ENCODE measurements at places on chromosomes 5 and 9.

GRCh38 chr9:91580136-91580535, 156.5 kb upstream of the NFIL3 start:
- DNase-seq: no peak

DNA sequence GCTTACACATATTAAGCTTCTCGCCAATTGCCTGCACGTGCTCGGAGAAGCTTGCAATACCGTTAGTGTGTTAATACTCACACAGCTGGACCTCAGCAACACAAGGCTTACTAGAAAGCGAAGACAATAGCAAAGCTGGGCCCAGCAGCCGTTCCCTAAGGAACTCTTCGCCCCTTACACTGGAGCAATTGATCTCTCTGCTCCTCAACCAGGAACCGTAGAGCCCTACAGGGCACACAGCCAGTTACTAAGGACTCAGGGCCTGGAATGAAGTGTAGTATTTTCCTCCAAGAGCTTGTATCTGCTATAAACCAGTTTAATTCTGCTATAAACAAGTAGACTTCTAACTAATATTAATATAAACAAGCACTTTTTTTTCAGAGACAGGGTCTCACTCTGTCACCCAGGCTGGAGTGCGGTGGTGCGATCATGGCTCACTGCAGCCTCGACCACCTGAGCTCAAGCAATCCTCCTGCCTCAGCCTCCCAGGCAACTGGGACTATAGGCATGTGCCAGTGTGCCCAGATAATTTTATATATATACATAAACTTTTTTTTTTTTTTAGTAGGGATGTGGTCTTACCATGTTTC, 67.0 kb upstream of the SIMC1 start:
- DNase-seq: no peak

DNA sequence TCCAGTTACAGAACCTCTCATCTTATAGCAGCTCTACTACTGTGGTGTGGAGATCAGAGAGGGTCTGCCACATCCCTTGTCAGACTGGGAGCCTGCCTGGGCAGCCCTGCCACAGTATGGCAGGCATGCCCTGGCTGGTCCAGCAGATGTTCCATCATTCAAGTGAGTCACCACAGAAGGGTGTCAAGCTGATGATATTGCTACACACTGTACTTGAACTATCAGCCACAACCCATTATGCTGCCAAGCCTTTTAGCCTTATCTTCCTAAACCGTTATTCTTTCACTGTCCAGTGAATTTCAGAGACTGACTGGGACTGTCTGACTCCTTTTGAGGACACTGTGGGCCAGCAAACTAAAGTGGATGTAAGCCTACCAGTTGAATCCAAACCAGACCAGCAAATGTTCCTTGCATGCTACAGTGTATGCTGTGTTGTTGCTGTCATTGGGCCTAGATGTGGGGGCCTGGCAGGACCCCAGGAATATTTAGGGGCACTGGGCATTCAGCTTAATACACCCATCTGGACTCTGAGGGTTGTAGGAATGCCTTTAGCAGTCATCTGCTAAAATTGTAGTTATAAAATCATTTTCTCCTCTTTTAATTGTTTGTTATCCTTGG, 202.6 kb downstream of the NR3C1 start:
- no peak for DNase-seq

- no peak for DNase-seq
Measured at GRCh38 chr5:124285071-124285470, 461.4 kb downstream of the ZNF608 start.

- no peak for DNase-seq
Measured at GRCh38 chr5:174172566-174172965, 127.1 kb downstream of the NSG2 start.

GRCh38 chr5:133613184-133613583, 843 bp upstream of the FSTL4 start:
- no peak for DNase-seq

DNA sequence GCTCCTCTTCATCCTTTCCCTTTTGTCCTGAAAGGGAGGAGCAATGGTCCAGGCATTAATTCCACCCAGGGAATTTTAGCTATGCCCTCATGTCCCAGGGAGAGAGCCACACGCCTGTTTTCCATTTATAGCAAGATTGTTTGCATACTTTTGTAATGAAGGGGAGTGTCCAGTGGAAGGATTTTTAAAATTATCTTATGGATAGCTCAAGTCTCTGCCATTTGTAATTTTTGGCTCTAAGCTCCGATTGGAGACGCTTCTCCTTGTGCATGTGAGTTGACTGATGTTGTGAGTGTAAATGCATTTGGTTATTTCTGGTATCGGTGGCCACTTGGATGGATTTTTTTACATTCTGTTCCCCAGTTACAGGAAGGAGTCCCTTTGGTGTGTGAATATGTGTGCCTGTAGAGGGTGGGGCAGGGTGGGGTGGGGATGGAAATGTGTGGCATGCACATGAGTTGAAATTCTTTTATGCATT, 7.2 kb upstream of the RPL26L1 start:
- no peak for DNase-seq

DNA sequence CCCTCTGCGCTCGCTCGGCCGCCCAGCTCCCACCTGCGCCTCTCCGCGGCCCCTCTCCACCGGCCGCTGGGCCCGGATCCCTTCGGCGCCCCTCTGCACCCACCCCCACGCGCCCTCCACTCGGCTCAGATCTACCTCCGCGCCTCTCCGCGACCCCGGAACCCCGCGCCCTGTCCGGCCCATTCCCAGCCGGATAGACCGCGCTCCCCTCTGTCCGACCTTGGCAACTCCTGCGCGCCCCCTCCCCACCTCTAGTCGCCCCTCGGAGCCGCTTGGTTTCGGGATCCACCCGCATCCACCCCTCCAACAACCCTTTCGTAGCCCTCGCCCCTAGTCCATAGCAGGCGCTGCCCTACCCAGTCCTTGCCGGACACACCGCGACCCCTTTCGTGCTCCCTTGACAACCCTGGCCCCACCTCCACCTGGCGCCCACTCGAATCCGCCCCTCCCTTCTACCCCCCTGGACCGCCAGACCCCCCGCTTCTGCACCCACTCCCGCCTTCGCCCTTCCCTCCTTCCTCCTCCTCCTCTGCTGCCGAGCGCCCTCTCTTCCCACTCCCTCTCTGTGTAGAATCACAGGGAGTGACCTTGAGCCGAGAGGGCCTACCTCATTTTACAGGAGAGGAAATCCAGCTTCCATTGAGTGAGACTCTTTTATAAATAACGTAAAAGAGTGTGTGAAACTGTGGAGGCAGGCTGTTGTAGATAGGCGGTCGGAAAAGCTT, 525 bp upstream of the AK3 start:
- DNase-seq: peak; percentile 2

GRCh38 chr5:168844016-168844921, 265.1 kb upstream of the PANK3 start:
- no peak for DNase-seq

DNA sequence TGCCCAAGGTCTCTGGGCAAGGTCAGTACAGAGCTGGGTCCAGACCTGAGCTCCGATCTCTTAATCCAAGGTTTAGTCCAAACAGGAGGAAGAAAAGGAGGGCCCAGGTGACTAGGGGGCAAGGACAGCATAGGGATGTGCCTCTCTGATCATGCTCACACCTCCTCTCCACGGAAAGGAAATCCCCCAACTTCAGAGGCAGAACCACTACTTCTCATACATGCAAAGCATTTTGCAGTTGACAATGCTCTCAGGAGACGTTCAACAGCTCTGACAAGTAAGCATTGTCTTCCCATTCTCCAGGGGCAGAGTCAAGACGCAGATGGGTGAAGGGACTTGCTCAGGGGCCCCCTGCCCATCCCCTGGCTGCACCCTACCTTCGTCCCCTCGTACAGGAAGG, 8.7 kb upstream of the CORO2A start:
- no peak for DNase-seq

GRCh38 chr5:179232091-179232735, 113.0 kb downstream of the ADAMTS2 start:
- no peak for DNase-seq

DNA sequence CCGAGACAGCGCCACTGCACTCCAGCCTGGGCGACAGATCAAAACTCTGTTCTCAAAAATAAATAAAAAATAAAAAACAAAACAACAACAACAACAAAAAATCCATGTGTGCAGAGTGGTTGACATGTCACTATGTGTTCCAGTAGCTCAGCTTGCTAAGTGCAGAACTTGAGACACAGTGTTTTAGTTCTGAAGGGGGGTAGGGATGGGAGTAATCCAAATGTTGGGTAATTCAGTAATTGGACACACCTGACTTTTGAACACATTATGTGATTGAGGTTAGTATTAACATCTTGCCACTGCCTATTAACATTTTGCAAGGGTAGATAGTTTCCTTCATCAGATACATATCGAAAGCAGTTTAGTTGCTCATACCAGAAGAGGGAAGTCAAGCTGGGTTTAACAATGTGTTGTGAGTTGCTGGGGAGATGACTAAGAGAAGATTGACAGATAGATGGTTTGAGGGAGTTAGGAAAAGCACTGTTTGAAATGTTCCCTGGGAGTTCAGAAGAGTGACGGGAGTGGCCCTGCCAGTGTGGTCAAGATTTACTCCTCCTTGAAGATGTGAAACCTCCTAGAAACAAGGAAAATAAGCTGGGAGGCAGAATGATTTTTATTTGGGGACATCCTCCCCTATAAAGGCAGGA, 928 bp downstream of the HACD4 start:
- DNase-seq: no peak

DNA sequence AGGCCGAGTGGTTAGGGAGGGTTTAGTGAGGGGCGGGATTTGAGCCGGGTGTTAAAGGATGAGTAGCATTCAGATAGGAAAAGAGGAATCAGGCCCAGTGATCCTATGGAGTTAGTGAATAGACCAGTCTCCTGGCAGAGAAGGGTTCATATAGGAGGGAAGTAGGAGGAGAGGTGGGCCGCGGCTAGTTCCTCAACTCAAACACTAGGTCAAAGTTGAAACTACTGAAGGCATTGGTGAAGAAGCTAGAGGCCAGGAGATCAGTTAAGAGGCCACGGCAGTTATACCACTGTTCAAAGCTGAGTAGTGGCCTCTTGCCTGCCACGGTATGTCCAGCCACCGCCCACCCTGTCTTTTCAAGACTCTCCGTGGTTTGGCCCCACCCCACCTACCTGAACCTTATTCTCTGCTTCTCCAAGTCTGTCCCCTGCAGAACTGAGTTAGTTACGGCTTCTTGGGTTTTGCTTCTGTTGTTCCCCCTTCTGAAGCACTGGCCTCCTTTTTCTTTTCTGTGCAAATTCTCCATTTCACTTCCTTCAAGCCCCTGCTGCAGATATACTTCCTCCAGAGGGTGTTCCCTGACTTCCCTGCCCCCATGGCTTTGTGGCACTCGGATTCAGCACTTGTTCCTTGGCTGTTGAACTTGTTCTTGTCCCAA, 1.8 kb downstream of the ZBTB34 start:
- no peak for DNase-seq

DNA sequence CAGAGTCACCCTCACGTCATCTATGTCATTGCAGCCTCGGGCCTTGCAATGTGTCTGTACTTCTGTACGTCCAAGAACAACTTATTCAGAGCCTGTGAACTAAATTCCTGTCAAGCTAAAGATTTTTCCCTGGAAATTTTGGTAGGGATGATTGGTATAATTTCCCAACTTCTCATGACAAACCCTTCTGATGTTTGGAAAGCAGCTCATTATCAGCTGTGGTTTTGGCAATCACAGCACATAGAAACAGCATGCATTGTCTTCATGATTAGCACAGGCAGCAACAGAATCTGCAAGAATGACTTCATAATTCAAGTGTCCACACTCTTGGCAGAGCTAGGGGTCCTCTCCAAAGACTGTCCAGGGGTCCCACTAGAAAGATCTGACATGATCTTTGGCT, 49.5 kb downstream of the APBA1 start:
- no peak for DNase-seq

DNA sequence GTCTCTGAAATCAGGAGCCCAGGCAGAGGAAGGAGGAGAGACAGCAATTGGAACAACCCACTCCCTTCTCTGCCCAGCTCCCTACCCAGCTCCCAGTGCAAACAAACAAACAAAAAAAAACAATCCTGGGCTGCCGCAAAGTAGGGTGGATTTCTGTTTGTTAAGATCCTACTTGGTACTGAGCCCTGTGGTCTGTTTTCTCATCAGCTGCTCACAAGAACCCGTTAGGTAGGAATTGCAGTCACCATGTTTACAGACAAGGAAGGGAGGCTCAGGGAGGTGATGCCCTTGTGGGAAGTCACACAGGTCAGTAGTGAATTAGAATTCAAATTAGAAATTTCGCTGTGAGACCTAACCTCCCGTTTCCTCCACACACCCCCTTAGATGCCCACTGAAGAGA, 128.8 kb upstream of the RAD23B start:
- no peak for DNase-seq

- DNase-seq: no peak
Measured at GRCh38 chr9:74630228-74630627, 133.1 kb downstream of the RORB start.
